ENCODE measurements at places on chromosomes 1 and 21. TPM values are rescaled to one million over a fixed set of nuclear protein-coding genes. Genes with fewer than 3 reads are reported as not detected.

GRCh38 chr21:45015469-45015860 is 58.9 kb upstream of the ADARB1 start:
- DNase-seq = no peak

GRCh38 chr21:34971656-34972055 is 77.4 kb downstream of the RUNX1 start:
- no peak for DNase-seq

DNA sequence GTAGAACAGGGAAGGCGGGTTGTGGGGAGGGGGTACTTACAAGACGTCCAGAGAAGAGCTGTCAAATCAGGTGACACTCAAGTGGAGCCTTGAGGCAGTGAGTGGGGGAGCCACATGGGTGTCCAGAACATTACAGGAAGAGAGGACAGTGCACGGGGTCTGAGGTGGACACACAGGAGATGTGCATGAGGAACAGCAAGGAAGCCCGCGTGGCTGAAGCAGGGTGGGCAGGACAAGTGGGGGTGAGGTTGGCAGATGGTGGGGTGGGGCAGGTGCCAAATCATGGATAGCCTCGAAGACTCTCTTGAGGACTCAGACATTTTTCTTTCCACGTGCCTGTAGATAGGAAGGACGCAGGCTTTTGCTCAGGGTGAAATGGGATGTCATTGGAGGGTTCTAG is 921 bp downstream of the SMPDL3B start:
- DNase-seq = no peak

DNA sequence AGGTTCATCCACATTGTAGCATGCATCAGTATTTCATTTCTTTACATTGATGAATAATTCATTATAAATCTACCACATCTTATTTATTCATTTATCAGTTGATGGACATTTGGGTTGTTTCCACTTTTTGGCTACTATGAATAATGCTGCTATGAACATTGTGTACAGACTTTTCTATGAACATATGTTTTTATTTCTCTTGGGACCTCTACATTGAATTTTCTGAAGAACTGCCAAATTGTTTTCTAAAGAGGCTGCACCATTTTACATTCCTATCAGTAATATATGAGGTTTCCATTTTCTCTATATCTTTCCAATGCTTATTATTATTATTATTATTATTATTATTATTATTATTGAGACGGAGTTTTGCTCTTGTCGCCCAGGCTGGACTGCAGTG is 81.3 kb upstream of the SELENON start:
- DNase-seq = no peak

DNA sequence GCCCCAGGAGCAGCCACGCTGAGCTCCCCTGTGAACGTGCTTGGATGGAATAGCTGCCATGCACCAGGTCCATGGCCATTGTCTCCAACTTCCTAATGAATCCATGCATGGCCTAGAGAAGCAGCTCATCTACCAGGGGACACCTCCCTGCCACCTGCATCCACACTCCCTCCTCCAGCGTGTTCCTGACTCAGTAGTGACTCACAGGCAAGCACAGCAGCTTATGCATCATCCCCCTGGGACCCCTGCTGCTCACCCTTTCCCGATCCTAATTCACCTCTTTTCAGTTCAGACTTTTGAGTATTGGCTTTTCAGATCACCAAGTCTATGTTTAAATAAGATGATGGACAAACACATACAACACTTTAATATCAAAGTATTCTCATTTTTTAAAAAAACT is 39.9 kb upstream of the TADA1 start:
- DNase-seq = no peak

GRCh38 chr1:60842304-60842703 is 240.1 kb upstream of the NFIA start:
- DNase-seq = no peak

DNA sequence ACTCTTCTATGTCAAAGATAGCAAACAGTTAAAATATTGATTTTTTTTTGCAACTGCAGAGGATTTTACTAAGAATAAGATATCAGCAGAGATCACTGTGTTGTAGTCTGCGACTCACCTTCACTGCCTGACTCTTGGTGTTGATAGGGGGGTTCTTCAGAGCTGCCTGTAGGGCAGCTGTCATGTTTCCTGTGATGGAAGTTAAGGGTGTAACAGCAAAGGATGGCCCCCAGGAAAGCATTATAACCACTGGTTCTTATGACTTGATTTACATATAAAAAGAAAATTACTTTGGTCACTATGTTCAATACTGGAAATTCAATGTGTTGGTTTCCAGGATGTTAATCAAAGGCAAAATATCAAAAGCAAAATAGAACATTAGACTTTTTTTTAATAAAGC is 2.6 kb downstream of the ARPC5 start:
- DNase-seq = no peak

- DNase-seq = no peak
These were observed 204.9 kb upstream of the USP24 start for GRCh38 chr1:55420026-55420425.

GRCh38 chr1:19044975-19045831 is 88.7 kb upstream of the IFFO2 start:
- peak; percentile 42 for DNase-seq

GRCh38 chr1:173411835-173412742 is 65.0 kb upstream of the PRDX6 start:
- DNase-seq = no peak

- peak; percentile 8 for DNase-seq
These were observed 125.2 kb upstream of the PTBP2 start for GRCh38 chr1:96596226-96596922.

DNA sequence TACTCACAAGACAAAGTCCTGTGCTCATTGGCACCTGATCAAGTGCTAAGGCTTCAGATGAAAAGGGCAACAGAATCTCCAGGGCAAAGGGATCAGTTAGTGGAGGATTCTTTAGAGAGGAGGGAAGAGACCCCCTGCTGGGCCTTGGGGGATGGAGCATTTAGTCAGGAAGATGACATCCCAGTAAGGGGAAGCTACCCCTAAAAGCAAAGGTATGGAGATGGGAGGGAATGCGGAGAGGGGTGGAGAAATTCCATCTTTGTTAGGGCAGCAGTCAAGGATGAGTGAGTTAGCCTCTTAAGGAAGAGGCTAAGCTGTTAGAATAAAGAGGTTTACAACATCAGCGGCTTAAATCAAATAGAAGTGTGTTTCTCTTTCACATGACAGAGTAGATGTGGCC is 67.4 kb downstream of the ST6GALNAC3 start:
- DNase-seq = no peak

- peak; percentile 75 for DNase-seq
These were observed 61.3 kb downstream of the RAP1GAP start for GRCh38 chr1:21607549-21608529.

- peak; percentile 42 for DNase-seq
These were observed 4.8 kb downstream of the RGS16 start for GRCh38 chr1:182599339-182599738.

GRCh38 chr1:189212606-189213005 is 1265.1 kb downstream of the BRINP3 start:
- DNase-seq = no peak

DNA sequence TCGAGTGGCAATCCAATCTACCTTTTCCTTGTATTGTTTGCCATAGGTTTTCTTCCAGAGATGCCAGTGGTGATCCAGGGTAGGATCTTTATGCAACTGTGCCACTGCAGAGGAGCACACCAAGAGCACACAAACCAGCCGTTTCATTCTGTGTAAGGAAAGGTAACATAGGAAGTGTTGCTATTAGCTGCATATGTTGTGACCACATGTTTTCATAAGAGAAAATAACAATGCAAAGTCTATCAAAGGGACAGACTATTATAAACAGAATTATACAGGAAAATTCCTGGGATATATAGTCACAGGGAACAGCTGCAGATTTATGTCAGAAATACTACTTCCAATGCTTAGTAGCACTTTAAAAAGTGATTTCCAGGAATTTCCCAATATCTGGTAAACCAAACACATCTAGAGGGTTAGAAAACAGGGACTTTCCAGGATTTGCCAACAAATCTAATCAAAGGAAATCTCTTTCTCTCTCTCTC is 919 bp downstream of the CTSS start:
- DNase-seq = no peak

- DNase-seq = no peak
These were observed 10.5 kb downstream of the CDKN2C start for GRCh38 chr1:50980505-50980904.

- no peak for DNase-seq
These were observed 7.9 kb downstream of the TINAGL1 start for GRCh38 chr1:31583995-31584868.

DNA sequence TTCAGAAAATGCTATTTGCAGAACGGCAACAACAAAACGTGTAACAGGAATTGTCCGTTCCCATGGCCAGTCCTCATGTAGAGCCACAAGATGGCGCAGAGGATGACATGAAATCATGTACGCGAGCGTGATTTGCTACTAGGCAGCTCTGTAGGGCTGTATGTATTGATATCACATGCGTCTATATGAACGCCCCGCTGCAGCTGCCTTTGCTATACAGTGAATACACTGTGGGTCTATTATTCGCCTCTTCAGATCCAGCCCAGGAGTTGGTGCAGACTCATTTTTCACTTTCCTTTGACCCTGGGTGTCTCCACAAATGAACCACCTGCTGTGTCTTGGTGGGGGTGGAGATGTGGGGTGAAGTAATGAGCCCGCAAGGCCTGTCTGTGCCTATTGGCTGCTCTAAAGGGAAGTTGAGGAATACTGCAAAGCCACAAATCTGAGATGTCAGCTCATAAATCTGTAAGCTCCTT is 361.5 kb downstream of the KIF26B start:
- DNase-seq = no peak

DNA sequence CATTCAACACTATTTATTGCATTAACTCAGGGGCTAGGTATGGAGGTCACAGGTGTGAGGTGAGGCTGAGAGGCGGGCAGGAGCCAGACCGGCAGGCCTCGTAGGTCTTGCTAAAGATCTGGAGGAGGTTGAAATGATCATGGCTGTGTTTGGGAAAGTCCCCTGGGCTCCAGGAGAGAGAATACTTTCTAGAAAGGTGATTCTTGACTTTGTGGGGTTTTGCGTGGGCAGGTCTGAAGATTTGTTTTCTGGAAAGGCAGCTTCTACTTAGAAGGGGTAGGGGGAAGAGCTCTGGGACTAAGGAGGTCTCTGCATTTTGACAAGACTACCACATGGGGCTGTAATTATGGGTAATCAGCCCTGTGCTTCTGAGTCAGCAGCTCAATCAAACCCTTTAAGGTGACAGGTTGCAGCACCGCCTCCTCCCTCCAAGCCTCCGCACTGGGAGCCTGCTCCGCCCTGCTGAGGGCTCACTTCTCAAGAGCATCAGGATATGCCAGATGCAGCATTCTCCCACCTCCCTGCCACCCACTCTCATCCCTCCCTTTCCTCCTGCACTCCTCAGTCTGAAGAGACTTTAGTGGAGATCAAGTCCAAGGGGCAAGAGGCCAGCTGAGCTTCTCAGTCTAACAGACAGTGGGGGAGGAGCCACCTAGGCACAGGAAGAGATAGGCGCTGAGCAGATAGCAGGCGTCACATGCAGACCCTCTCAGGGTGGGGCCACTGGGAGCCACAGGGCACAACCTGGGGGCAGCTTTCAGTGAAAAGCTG is 30.5 kb downstream of the SLC30A1 start:
- peak; percentile 33 for DNase-seq

- no peak for DNase-seq
These were observed 12.6 kb upstream of the ACTL8 start for GRCh38 chr1:17742583-17742982.

- no peak for DNase-seq
These were observed 2.8 kb downstream of the RGS1 start for GRCh38 chr1:192578144-192578909.

GRCh38 chr1:175179837-175180590 is 12.6 kb downstream of the KIAA0040 start:
- no peak for DNase-seq

DNA sequence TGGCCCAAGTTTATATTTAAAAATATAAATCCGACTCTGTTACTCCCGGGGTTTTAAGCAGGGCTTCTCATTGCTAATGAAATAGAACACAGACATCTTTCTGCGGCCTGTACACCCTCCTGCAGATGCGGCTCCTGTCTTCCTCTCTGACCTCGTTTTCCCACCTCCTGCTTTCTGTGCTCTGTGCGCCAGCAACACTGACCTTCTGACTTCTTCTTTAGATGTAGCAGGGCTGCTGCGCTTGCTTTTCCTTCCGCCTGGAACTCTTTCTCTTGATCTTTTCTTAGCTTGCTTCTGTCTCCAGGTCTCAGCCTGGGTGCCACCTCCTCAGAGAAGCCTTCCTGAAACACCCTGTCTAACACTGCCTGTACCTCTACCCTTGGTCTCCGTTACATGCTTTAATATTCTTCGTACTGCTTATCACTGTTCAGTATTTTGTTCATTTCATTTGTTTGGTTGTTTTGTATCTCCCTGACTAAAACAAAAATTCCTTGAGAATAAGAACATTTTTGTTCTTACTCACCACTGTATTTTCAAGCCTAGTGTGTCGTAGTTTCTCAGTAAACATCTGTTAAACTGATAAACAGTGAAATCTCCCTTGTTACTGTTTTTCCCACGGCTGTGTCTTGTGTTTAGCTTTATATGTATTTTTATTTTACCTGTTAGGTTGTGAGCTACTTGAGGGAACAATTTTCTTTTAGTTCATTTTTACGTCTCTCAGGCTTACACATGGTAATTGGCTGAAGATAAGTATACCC is 79.0 kb downstream of the ST3GAL3 start:
- DNase-seq = no peak

GRCh38 chr1:25797939-25798338 is 2.1 kb upstream of the SELENON start:
- DNase-seq = peak; percentile 41

- DNase-seq = no peak
These were observed 18.3 kb upstream of the PPIE start for GRCh38 chr1:39720094-39720999.

- no peak for DNase-seq
These were observed 32.7 kb downstream of the BMP8A start for GRCh38 chr1:39524171-39524570.

GRCh38 chr21:28487455-28488070 is 505.1 kb downstream of the LTN1 start:
- DNase-seq = no peak

GRCh38 chr1:189349607-189350006 is 1128.1 kb downstream of the BRINP3 start:
- DNase-seq = no peak

BSND gene
- not detected for total RNA-seq

HCRTR1 gene
- not detected for total RNA-seq

DNAI4 gene
- 1.8 TPM for total RNA-seq

OVAAL gene
- not detected for total RNA-seq

FCRL5 gene
- total RNA-seq = not detected

ADAMTS5 gene
- not detected for total RNA-seq

C1orf21 gene
- 4.6 TPM for total RNA-seq

FALEC gene
- total RNA-seq = not detected

PLEKHN1 gene
- total RNA-seq = 1.9 TPM

CCDC30 gene
- 3.0 TPM for total RNA-seq

TSACC gene
- not detected for total RNA-seq

KRTAP13-2 gene
- not detected for total RNA-seq

TFF3 gene
- not detected for total RNA-seq

OR10K2 gene
- total RNA-seq = not detected

BOLA1 gene
- 29.4 TPM for total RNA-seq

HSD3B1 gene
- total RNA-seq = not detected

S100A10 gene
- total RNA-seq = 138 TPM

FOXO6 gene
- 0.21 TPM for total RNA-seq

MAN1C1 gene
- total RNA-seq = 13.3 TPM
